ENCODE measurements at places on chromosomes 11 and 22. TPM values are rescaled to one million over a fixed set of nuclear protein-coding genes. Genes with fewer than 3 reads are reported as not detected.

- DNase-seq = no peak
Measured at GRCh38 chr11:110870816-110871522, 158.7 kb upstream of the ARHGAP20 start.

DNA sequence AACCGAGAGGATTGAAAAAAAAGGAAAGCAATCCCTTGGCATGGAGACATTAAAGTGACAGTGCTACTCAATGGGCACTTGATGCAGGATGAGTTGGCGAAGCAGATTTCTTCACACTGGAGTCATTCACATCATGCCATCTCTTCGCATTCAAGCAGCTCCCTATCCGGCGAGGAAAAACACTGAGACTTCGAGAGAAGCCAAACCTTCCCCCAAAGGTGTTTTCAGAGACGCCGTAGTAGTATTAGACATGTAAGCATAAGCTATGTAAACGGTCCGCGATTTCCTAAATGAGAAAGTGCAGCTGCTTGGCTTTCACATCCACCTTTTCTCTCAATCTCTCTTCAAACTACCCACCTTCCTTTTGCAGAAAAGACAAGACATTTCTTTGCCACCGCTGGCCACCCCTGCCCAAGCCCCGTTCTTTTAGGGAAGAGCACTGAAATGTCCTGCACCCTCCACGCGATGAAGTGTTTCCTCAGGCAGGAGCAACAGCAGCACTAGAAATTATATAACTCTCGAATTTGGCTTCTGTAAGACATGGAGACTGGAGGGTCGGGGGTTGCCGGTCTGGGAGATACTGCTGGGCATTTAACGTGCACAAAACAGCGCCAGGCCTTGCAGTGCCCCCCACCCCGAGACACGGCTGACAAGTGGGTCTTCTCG, at the start of gene DLG2:
TSS of gene DLG2 (minus strand) at position 13 of the 666 bp plus-strand sequence.
- DNase-seq = no peak

GRCh38 chr11:65425105-65425970, 2.7 kb downstream of the NEAT1 start:
- no peak for DNase-seq

DNA sequence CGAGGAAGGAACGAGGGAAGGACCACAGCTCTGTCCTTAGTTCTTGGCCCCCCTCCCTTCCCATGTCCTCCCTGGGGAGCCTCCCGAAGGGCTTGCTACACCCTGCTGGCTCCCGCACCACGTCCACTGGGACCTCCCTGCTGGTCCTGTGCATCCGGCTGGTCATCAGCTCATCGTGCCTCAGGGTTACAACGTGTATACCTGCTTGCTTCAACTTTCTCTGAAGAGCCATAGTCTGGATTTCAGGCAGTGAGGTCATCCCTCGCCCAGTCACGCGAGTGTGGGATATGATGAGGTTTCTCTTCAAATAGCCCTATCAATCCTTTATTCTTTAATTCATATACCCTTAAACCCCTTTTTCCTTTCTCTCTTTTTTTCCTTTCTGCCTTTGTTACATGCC, 21.5 kb upstream of the CECR2 start:
- no peak for DNase-seq

- DNase-seq = no peak
Measured at GRCh38 chr11:134503100-134503499, 91.1 kb upstream of the B3GAT1 start.

E2F8 gene
- 9.4 TPM for total RNA-seq

MS4A6A gene
- not detected for total RNA-seq

RTN4R gene
- total RNA-seq = 36.0 TPM
